ENCODE measurements at places on chromosomes 3 and 15.

GRCh38 chr3:195813916-195814640 lies 2.3 kb upstream of the MUC4 start:
- DNase-seq, result no peak

GRCh38 chr15:31013863-31014607 lies 22.6 kb upstream of the MTMR10 start:
- no peak for DNase-seq

GRCh38 chr3:187044867-187045552 lies 94.3 kb downstream of the RPL39L start:
- DNase-seq, result no peak

- DNase-seq, result no peak
Measured at GRCh38 chr3:62837145-62837787, 38.0 kb downstream of the CADPS start.

DNA sequence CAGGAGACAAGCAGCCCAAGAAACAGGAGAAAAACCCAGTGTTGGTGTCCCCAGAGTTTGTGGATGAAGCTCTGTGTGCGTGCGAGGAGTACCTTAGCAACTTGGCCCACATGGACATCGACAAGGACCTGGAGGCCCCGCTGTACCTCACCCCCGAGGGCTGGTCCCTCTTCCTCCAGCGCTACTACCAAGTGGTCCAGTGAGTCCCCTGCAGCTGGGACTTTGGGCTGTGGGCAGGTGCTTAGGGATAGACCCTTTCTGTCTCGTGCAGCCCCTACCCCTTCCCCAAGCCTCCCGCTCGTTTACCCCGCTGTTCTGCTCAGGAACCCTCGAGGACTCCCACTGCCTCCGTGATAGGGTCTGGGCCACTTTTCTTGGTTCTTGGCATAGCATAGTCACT lies 10.5 kb downstream of the TTLL3 start:
- DNase-seq, result no peak

- no peak for DNase-seq
Measured at GRCh38 chr3:56297281-56297840, 170.9 kb downstream of the ERC2 start.

DNA sequence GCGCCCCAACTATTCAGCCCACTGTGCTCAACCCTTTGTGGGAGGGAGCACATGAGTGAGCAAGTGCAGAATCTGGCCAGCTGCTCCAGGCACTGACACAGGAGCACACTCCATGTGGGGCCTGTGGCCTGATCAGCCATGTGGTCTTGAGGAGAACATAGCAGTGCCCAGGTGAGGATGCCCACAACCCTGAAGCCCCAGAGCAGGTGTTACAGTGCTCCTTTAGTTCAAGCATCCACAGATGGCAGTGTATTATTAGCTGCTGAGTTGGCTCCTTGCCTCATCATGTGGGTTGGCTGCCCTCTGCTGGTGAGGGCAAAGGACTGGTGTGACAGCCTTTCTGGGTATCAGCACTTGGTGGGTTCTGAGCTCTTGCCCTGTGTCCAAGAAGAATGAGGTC lies 1588.2 kb downstream of the SI start:
- no peak for DNase-seq

- DNase-seq, result no peak
Measured at GRCh38 chr15:42804739-42805138, 67.8 kb upstream of the CDAN1 start.

DNA sequence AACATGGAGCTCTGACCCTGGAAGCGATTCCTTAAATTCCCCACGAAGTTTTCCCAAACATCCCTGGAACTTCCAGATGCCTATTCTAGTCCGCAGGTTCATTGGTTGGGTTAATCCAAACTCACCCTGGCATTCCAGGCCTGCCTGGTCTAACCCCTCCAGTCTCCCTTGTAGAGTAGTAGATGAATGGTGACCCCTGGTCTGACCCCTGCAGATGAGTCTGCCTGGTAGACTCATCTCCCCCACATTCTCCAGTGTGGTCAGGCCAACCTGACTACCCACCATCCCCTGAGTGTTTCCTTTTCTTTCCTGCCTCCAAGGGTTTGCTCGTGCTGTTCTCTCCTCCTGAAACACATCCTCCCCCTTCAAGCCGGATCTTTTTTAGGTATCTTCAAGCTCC lies 10.8 kb upstream of the HRH1 start:
- DNase-seq, result no peak

- no peak for DNase-seq
Measured at GRCh38 chr15:33243869-33244268, 49.4 kb upstream of the FMN1 start.

DNA sequence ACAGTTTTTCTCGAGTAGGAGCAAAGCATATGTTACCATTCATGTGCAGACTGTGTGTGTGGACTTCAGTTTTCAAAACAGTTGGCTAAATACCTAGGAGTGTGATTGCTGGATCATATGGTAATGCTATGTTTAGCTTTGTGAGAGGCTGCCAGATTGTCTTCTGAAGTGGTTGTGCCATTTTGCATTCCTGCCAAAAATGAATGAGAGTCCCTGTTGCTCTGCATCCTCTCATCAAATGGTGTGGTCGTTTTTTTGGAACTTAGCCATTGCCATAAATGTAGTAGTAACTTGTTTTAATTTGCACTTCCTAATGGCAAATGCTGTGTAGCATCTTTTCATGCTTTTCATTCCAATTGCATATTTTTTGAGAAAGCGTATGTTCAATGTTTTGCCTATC lies 77.2 kb upstream of the NDN start:
- no peak for DNase-seq

GRCh38 chr3:53457068-53457467 lies 37.3 kb upstream of the CACNA1D start:
- DNase-seq, result no peak

GRCh38 chr3:45057557-45057956 lies 31.5 kb downstream of the CLEC3B start:
- DNase-seq, result peak; percentile 10

- no peak for DNase-seq
Measured at GRCh38 chr3:115710799-115711198, 87.5 kb downstream of the GAP43 start.
